ENCODE measurements at places on chromosomes 7 and 10.

DNA sequence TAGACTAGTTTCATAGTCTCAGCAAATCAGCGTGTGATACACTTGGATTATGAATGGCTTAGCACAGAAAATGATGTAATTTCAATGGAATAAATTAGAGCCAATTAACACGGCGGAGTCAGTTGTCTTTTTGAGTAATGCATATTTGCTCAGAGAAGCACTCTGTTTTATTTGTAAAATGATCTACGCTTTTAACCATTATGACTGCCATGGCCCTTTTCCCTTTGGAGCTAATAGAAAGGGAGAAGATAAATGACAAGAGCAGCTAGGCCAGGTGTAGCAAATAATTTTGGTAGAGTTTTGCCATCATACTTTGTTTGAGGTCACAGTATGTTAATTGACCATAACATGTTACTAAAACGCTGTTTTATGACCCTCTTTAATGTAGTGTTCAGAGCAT is 86.8 kb downstream of the GPR158 start:
- DNase-seq: peak; percentile 78

DNA sequence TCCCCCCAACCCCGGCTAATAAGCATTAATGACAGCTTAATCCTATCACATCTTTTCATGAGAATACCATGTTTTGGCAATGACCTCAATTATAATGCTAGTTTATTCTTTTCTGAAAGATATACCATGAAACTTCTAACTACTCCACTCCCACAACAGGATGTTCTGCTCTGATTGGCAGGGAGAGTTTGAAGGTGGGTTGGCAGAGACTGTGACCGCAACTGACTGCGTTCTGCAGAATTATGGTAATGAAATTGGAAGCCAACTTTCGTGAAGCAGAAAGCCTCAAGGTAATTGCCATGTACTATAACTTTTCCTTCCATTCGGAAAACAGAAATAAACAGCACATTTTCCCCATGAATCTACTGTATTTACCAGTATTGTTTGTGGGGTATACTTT is 288.2 kb upstream of the SEMA3D start:
- DNase-seq: no peak

- DNase-seq: no peak
These were observed 50.0 kb downstream of the FIGNL1 start for GRCh38 chr7:50400114-50400513.

DNA sequence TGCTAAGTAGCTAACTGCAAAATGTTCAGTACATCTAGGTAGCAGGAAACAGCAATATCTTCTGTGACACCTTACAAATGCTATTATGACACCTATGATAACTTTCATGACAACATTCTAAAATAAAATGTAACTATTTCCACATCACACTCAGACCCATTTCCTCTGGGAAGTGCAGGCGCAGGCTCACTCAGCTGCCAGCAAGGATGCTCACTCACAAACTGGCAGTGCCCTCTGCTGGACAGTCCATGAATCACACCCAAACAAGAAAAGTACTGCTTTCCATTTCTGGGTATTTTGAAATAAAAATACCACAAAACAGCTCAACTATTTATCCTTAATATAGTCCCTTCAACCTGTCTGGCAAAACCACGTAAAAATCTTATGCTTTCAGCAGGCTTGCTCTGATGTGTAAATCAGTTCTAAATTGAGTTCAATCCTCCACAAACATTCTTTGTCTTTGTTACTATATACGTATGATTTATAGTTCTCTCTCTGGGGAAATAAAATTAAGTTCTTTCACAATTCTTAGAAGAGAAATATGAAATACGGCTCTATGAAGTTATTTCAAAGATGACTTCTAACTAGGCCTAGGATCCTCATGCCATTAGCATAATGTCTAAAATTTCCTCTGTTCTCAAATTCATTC is 176.6 kb downstream of the PARD3 start:
- no peak for DNase-seq

DNA sequence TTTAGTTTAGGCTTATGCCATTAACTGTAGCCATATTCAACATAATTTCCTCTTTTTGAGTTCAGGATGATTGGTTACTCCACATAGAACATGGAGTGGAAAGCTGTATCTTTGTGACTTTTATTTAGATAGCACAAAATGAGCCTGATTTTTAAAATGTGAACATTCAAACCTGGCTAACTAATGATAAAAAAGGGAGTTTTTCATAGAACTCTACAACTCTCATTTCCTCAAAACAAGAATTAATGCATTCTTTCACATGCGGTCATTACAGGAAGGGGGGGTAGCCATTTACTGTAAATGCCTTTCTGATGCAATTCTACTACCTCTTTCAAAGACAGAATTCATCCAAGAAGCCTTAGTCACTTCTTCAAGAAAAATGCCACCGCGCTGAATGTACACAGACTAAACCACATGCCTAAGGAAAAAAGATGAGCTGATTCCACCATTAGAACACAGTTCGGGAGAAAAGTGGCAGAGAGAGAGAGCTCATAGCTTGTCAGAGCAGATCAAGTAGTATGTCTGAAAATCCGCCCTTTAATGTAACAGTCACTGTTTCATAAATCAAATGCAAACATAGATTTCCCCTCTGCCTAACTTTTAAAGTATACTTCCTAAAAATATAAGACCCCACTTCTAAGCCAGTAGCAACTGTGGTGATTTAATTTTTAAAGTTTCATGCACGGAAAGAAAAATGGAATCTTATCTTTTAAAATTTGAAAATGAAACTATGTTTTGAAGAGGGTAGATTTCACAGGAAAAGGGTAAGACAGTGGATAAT is 226.4 kb upstream of the KLF14 start:
- DNase-seq: no peak

DNA sequence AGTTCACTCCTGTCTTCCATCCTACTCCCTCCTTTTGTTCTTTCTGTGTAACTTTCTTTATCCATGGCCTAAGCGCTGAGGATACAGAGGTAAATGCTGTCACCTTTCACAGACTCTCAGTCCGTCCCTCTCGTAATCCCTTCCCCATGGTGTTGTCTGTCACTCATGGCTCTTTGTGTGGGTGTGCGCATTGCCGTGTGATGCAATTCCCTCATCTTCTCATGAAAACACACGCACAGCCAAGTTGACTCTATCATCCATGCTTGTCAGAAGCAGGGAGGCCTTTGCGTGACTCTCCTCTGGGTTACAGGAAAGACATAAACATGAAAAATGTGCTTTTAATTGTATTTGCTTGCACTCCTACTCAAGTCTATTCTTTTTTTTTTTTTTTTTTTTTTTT is 125.6 kb upstream of the C7orf33 start:
- DNase-seq: no peak

DNA sequence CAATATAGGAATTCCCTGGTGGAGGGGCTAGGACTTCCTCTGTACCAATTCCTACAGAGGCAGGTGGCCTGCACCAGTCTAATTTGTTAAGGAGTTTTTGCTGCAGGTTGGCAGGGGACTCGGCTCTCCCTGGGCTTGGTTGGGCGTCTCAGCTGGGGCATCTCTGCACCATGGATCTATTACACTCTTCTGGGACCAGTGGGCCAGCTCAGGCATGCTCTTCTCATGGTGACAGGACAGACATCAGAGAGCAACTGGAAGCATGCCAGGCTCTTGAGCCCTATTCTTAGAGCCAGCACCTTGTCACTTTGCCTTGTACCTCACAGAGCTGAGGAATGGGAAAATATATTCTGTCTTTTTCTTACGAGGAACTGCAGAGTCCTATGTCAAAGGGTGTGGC is 74.6 kb downstream of the SH2D4B start:
- DNase-seq: no peak

DNA sequence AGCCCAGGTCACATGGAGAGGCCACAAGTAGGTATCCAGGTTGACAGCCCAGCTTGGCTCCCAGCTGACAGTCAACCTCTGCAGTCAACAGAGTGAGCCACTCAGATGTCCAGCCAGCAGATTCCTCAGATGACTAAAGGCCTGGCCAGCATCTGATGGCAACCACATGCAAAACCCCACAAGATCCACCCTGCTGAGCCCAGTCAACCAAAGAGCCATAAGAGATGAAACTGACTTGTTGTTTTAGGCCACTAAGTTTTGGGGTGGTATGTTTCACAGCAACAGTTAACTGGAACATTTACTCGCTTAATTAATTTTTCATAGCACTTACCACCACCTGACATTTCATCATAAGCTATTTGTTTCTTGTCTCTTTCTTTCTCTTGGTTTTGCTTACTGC is 107.3 kb upstream of the KDM7A start:
- no peak for DNase-seq

GRCh38 chr10:86965986-86966654 is 2.2 kb upstream of the ADIRF start:
- DNase-seq: no peak

DNA sequence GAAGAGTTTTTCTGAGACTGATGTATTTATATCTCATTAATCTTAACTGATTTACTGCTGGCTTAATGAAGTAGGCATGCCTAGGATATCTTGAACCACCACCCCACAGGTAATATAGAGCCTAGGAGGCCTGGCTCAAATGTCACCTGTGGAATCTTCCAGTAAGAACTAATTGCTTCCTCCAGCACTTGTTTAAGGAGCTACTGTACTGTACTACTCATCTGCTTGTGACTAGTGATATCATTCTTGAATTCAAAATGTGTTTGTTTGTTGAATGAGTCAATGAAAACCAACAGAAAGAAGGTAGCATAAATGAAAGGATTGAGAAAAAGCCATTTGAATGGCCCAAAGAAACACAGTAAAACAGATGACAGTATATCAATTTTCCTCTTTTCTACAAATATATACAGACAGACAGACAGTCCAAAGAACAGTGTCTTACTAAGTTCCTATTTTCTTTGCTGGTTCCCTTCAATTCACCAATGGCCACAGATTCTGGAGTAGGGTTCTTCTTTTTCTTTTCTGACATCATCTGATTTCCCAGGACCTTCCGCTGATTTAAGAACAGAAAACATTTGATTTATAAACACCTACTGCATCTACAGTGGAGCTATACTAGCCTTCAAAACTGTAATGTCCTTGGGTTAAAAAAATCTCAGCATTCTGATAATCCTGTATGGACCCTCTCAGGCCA is 43.7 kb upstream of the SLIT1 start:
- no peak for DNase-seq

- DNase-seq: no peak
These were observed 136.7 kb downstream of the VIPR2 start for GRCh38 chr7:159007996-159008389.

GRCh38 chr10:22047812-22048211 is 44.3 kb upstream of the DNAJC1 start:
- DNase-seq: no peak

DNA sequence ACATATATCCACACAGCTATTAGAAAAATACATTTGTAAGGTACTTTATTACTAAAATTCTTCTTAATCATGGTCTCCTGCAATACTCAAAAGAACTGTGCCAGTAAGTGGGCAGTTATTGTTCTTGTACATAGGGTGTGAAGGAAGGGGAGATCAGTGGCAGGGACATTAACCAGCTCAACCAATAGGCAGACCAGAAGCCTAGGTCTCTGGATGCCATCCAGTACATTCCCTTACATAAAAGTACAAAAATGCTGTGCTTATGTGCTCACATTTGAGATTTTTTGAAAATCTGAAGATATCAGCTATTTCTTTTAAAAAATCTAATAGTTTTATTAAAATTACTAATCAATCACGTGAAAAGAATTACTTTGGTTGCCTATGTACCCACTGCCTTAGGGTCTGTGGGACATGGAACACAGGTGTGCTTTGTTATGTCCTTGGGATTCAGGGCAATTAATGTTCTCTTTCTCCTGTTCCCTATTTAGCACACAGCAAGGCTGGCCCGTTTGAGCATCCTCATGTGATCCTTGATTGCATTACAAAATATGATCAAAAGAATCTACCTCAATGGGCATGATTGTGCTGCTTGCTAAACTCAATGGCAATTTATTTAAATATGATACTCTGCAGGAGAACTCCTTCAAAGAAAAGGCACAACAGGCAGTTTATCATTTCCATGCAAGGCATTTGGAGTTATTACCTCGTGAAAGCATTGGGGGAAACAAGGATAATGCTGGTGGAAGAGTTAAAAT is 22.7 kb downstream of the TWIST1 start:
- no peak for DNase-seq

DNA sequence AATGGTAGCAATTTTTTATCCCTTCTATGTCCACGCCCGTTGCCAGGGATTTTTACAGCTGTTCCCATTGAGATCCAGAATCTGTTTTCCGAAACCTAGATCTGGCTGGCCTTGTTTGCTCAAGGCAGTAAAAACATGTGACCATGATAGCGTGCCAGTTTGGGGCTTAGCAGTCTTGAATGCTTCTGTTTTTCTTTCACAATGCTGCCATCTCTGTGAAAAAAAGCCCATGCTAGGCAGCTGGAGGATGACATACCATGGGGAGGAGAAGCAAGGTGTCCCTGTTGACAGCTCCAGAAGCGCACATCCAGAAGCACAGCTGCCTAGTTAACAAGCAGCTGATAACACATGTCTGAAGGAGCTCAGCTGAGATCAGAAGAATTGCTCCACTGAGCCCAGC is 2.2 kb upstream of the ZNF92 start:
- no peak for DNase-seq

DNA sequence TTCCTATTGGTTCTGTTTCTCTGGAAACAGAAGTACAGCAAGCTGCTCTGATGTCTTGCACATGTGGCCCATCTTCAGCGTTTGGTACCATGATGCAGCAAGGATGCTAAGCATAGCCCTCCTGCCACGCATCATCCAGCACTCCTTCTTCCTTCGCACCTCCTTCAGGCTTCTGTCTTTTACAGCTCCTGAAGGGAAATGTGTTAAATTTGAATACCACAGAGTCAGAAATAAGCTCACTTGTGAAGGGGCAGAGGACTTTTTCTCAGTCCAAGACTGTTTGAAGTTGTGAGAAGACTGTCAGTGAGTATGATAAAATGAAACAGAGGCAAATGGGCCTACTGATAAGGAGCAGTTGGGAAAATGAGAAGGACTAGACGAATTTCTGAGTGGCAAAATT is 20.7 kb downstream of the TSPAN13 start:
- DNase-seq: no peak

GRCh38 chr10:20415684-20416083 is 481.4 kb downstream of the NEBL start:
- no peak for DNase-seq

DNA sequence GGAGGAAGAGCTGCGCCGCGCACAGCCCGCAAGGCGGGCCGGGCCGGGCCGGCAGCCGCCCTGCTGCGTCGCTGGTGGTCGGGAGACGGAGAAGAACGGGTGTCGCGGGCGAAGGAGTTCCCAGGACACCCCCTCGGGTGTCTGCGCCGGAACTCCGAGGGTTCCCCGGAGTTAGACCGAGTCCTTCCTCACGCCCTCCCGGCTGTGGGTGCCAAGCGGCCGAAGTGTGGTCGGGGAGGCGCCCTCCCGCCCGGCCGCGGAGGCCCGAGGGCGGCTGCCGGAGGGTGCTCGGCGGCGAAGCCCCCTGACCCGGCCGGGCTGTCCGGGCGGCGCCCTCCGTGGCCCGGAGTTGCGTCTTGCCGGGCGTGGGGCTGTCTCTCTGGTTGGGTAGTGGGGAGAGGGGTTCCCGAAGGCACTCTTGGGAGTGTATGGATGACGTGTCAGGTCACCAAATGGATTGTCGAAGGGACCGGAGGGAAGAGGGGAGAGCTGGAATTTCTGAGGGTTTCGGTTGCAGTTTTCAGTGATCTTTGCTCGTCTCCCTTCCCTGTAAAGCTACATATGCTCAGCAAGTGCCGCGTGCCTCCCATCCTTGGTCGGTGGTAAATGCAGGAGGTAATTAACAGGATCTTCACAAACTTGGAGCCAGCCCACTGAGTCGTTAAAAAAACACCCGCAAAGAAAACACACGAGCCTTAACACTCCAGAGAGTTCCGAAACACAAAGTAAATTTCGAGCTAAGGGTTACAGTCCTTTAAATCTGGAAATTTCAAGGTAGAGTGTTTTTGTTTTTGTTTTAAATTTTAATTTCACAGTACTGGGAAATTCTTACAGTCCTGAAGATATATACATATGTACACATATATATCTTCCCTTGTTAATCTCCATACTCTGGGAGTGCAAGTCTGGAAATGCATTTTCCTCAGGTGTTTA is 871 bp downstream of the ST7 start:
- no peak for DNase-seq

Measured in NCI-H2081 treated with DMSO at 0.1 percent for 48 hours (cell line).